IPS-NIHi11 (cell line): ENCODE measurements at places on chromosomes 7 and 10.
A peak's percentile ranks its signal among the peaks of the same experiment; 100 is the strongest.

DNA sequence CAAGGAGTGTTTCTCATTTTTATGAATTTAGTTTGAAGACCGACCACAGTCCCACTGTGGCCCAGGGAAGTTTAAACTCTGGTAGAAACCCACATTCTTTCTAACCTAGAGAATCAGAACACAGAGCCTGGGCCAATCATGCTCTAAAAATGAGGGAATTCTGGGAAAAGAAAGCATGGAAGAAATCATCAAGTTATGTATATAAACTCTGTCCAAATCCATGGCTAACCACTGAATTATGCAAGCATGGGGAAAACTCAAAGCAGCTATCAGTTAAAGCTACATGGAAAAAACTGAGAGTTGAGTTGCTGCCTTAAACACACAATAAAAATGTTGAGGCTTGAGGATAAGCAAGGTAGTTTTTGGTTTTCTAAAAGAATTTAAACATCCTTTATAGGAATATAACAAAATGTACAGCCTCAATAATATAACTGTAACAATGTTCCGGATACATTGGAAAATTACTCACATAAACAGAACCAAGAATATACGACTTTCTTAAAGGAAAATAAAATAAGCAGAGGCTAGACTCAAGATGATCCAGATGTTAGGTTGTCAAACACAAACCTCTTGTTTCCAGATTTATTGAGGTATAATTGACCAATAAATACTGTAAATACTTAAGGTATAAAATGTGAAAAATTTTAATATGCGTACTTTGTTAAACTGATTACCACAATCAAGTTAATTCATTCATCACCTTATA, 311.2 kb upstream of the GNAI1 start:
- no peak for DNase-seq

GRCh38 chr10:71343392-71343773, 24.3 kb downstream of the SLC29A3 start:
- no peak for DNase-seq

DNA sequence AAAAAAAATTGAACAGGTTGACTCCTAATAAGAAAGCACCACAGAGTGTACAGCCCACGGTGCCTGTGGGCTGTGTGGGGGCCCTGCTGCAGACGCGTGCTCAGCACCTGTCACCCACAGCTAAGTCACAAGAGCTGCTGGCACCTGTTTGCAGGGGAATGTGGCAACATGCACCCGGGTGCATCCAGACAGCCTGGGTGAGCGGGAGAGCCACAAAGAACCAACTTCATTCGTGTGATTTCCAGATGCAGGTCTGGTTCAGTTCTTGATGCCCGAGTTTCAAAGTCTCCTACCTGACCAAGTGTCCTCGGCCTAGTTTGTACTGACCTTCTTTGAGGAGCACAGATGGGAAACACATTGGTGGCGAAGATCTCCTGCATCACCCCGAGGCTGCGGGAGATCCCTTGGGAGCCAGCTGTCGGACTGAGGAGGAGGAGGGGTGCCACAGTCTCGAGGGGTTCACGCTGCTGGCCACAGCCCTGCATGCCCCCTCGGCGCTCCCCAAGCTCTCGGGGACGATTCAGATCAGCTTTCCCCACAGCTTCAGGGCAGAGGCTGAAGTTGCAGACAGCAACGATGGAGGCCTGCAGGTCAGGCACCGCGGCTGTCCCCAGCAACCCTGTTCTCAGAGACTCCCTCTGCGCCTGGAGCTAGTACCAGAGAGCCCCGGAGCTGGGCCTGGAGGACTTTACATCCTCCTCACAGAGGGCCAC, 35.3 kb downstream of the AMZ1 start:
- DNase-seq, result no peak

GRCh38 chr7:128014811-128015210, 16.4 kb downstream of the LRRC4 start:
- no peak for DNase-seq

- DNase-seq, result no peak
Observed at GRCh38 chr10:17435953-17436352, 18.4 kb downstream of the ST8SIA6 start.

GRCh38 chr10:86035791-86036543, 330.6 kb downstream of the GRID1 start:
- no peak for DNase-seq

DNA sequence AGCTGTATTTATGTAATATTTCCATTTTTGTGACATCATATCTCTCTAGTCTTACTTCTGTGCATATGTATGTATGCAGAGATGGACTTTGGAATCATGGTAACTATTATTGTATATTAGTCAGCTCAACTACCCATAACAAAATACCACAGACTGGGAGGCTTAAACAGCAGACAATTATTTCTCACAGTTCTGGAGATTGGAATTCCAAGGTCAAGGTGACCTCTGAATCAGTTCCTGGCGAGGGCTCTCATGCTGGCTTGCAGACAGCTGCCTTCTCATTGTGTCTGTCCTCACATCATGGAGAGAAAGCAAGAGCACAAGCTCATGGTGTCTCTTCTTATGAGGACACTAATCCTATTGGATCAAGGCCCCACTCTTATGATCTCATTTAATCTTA, 79.1 kb downstream of the RAMP3 start:
- no peak for DNase-seq

DNA sequence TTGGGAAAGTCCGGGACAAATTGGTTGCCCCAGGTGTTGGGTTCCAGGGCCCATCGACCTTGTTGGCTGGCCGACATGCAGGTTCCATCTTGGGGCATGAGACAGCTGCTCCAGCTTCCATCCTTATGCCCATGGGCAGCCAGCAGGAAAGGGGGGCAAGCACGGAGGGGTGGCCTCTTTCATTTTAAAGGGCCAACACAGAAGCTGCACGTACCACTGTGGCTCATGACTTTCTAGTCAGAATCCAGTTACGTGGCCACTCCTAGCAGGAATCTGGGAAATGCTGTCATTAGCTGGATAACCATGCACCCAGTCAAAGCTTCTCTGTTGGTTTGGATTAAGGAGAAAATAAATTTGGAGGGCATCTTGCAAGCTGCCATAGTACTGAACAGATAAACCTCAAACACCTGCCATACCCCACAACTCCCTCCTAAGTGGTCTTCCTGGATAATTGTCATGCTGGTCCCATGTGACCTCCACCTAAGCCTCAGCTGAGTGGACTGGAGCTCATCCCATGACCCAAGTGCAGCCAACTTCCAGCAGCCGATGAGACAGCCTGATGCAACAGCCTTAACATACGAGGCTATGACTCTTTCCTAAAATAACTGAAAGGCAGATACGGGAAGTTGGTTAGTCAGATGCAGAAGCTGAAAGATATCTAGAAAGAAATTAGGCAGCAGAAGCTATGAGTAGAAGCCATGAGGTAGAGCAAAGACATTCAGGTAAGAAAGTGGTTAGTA, 21.4 kb upstream of the GSDME start:
- DNase-seq, result no peak

DNA sequence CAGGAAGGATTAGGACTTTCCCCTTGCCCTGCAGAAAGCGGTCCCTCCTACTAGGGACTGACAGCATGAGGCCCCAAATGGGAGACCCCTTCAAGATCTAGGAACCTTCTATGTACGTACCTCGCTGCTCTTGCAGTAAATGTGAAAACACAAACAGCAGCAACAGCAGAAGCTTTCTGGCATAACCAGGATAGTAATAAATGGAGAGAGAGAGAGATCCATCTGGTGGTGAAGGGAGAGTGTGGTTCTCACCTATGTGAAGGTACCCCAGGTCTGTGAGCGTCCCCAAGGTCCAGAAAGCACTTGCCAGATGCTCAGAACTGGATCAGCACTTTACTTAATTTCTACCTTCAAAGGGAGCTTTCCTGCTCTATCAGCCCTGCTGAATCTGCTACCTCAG, 592.7 kb downstream of the PARD3 start:
- no peak for DNase-seq

DNA sequence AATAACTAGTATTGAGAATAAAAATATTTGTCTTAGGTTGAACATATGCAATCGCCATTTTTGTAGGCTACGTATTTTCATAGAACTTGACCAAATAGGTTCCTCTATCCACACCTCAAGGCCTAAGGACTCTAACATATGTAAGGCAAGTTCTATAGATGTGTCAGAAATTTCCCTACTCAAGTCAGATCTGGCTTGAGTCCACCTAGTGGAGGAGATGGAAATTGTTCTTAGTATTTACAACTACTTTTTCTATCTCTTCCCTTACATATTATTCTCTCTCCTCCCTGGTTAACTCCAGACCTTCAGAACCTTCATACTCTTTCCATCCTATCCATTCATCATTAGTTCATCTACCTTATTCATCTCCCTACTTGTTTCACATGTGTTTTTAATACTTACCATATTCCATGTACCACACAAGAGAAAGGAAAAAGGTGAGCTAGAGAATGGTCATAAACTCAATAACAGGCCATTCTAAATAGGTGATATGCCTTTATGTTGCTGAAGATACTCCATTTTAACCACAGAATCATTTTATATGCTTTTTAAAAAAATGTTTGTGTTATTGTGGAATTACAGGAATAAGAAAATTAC, 174.5 kb upstream of the HDAC9 start:
- DNase-seq, result peak; percentile 41

DNA sequence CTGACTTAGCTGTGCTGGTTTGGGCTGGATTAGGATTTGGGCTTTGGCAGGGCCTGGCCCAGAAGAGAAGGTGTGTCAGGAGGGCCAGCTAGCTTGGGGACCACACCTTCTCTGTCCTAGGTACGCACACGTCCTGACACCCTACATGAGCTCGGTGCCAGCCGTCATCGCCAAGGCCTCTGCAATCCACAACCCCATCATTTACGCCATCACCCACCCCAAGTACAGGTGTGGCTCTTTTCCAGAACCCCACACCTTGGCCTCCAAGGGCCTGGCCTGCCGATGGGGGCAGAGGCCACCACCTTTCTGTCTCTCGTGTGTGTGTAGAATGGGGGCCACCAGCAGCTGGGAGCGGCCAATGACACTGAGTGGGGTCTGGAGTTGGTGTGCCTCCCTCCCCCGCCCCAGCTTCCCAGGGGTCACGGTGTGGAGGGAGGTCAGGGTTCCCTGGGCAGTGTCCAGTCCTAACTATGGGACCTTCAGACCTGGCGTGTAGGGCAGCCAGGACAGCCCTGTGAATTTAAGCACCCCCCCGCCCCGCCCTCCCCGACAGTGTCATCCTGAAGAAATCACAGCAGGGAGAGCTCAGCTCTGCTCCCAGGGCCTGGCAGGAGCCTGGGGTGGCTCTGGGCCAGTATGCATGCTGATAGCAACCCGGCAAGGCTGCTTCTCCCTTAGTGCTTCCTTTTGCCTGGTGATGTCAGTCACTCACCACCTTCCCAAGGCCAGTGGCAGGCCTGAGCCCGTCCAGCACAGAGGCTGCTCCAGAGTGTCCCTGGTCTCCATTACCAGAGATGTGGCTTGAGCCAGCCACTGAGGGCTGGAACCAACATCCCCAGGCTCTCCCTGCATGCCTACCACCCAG, 6.9 kb upstream of the LDB3 start:
- DNase-seq, result no peak

GRCh38 chr10:13587391-13587790, 626 bp downstream of the PRPF18 start:
- peak; percentile 17 for DNase-seq

DNA sequence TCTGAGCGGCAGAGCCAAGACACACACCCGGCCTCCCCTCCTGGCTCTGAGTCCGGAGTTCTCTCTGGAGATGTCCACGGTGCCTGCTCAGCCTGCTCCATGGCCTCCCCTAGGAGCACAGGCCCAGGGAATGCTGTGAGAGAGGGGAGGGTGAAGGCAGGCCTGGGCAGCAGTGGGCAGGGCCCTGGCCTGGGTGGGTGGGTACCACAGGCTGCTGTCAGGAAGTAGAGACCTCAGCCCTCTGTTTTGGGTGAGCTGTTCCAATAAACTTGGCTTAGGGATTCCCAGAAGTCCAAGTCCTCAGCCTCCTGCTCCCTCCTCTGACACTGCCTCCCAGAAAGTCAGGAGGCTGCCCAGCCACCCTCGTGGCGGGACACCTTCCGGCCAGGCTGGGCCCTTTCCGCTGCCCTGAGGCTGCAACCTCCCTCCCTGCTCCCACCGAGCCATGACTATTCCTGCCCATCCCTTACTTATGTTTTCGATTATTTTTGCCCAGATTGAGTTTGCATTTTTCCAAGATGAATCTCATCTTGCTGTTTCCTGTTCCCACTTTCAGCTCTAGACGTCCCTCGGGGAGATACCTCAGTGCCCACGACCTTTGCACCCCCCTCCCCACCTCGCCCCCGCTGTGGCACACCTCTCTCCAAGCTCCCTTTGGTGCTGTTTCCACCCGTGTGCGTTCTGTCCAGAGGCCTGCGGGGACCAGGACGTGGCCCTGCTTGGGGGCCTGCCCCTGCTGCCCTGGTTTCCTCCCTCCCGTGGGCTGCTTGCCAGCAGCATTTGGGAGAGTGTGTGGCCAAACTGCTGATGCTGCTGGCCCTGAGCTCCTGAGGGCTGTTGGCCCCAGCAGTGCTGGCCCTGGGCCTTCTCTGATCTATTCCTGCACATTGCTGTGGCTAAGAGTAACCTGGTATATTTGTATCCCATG, 5.8 kb upstream of the POLM start:
- no peak for DNase-seq

DNA sequence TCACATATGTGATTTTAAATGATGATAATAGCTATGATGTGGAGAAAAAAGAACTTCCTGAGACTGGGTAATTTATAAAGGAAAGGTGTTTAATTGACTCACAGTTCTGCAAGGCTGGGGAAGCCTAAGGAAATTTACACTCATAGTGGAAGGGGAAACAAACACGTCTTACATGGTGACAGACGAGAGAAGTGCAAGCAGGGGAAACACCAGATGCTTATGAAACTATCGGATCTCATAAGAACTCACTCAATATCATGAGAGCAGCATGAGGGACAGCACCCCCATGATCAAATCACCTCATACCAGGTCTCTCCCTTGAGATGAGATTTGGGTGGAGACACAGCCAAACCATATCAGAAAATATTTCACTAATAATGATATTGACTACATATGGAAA, 4.1 kb upstream of the LIPN start:
- DNase-seq, result no peak

DNA sequence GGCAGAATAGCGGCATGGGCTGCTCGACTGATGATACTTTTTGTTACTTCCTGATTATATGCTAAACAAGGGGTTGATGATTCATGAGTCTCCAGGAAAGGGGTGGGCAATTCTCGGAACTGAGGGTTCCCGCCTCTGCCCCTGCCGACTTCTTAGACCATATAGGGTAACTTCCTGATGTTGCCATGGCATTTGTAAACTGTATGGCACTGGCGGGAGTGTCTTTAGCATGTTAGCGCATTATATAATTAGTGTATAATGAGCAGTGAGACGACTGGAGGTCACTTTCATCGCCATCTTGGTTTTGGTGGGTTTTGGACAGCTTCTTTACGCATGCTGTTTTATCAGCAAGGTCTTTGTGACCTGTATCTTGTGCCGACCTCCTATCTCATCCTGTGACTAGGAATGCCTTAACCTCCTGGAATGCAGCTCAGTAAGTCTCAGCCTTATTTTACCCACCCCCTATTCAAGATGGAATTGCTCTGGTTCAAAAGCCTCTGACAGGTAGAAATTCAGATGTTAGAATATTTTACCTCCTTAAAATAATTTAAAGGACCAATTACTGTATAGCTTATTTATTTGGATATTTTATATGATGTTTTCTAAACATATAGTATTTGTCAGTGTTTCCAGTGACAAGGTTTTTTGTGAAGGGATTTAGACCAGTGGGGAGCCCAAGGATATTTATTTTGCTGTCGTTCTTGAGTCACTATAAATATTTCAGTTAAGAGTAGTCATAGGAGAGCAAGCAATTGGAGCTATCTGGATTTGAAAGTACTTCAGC, 90.1 kb upstream of the PIK3CG start:
- no peak for DNase-seq
